ENCODE measurements at places on chromosomes 5 and 9.

DNA sequence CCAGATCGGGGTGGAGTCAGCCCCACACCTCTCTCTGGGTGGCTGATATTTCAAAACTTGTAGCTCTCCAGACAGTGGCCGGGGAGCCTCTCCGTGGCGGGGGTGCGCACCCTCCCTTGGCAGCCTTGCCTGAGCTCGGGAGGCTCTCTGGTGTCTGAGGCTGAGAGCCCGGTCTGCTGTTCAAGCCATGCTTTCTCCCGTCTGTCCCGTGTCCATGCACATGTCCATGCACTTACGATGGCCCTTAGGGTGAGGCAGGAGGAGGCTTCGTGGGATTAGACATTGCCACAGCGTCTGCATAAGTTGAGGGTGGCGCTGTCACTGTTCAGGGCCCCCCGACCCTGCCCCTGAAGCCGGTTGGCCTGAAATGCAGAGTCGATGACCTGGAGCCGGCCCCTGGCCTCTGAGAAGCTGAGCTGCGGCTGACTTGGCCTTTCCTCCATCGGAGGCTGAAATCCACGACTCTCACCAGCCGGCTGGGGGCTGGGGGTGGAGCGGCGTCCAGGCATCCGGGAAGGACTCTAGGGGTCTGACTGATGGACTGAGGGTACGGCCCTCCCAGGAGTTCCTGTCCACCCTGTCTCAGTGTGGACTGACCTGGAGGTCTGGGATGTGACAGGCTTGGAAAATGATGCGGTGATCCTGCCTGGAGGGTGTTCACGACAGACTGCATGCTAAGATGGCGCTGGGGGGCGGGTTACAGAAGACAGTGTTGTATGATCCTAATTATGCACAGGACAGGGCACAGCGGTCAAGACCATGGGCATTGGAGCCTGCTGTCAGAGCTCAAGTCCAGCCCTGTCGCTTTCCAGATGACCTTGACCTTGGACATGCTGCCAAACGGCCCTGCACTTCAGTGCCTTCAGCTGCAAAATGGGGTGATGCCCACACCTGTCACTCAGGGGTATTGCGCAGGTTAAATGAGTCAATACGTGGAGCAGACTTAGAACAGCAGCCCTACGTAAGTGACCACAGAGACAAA, 18.3 kb upstream of the SLC2A6 start:
- DNase-seq = no peak

DNA sequence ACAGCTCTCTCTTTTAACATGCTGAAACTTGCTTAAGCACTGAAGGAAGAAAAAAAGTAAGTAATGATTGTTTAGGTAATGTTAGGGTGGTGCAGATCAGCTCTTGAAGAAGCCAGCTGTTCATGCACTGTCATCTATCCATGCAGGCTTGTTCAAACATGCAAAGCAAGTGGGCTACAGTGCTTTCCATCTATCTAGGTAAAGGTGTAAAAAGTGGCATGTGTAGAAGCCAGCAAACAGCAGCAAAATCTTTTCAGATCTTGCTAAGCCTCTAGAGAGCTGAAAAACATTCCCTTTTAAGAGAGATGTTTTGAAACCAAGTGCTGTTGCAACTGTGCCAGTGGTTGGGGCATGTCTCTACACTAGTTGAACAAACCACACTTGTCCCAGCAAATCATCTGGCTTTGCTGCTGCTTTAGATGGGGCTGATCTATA, 214.4 kb downstream of the EFNA5 start:
- no peak for DNase-seq

- DNase-seq = peak; percentile 19
Observed at GRCh38 chr5:14723701-14724132, 59.2 kb downstream of the OTULIN start.

- DNase-seq = no peak
Observed at GRCh38 chr5:152622628-152623027, 217.5 kb upstream of the NMUR2 start.

DNA sequence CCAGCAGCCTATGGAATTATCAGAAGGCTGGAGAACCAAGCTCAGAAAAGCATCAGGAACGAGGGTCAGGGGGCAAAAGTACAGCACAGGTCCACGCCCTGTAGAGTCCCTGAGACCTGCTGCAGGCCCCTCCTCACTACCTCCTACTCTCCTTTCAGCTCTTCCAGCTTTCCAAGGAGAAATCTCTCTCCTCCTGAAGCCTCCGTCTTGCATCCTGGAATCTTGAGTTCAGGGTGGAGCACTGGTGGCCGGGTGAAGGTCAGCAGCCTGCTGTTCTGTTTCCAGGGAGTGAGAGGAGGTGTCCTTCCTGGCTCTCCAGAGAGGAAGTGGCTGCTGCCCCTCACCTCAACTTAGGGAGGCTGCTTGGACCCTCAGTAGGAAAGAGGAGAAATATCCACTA, 342.3 kb downstream of the ZSWIM6 start:
- no peak for DNase-seq

GRCh38 chr5:170402508-170402907, 13.3 kb upstream of the KCNMB1 start:
- DNase-seq = no peak

GRCh38 chr5:168163966-168164365, 127.5 kb upstream of the WWC1 start:
- DNase-seq = no peak

GRCh38 chr9:130936285-130937117, 2.5 kb downstream of the FIBCD1 start:
- no peak for DNase-seq

GRCh38 chr5:10831419-10831818, 70.4 kb upstream of the DAP start:
- no peak for DNase-seq

- no peak for DNase-seq
Observed at GRCh38 chr9:114677418-114677817, 4.6 kb downstream of the TEX48 start.

GRCh38 chr9:35858458-35858857, 11.7 kb downstream of the OR13J1 start:
- DNase-seq = no peak

GRCh38 chr9:88831713-88832407, 159.4 kb upstream of the S1PR3 start:
- no peak for DNase-seq

- DNase-seq = no peak
Observed at GRCh38 chr5:128534726-128535125, 3.3 kb downstream of the FBN2 start.

GRCh38 chr5:123105864-123106263, 16.8 kb downstream of the PRDM6 start:
- DNase-seq = no peak

- DNase-seq = no peak
Observed at GRCh38 chr9:124353811-124354274, 61.4 kb downstream of the PSMB7 start.

GRCh38 chr5:76143884-76144283, 60.7 kb downstream of the SV2C start:
- DNase-seq = no peak

GRCh38 chr5:157449011-157449723, 10.8 kb upstream of the NIPAL4 start:
- no peak for DNase-seq

DNA sequence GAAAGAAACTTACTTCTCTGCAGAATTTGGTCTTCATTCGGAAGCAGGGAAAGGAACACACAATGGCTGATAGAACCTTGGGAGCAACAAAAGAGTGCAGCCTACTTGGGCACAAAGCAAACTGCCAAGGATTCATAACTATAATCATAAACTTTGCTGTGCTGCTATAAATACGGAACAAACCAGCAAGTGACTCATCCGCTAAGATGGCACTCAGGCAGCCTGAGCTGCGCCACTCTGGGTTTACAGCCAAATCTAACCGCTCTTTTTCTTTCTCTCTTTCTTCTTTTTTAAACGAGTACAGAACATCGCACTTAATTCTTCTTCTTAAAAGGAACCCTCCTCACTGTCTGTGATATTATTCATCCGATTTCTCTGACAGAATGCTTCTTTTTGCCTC, 81.1 kb downstream of the PTPN3 start:
- no peak for DNase-seq

DNA sequence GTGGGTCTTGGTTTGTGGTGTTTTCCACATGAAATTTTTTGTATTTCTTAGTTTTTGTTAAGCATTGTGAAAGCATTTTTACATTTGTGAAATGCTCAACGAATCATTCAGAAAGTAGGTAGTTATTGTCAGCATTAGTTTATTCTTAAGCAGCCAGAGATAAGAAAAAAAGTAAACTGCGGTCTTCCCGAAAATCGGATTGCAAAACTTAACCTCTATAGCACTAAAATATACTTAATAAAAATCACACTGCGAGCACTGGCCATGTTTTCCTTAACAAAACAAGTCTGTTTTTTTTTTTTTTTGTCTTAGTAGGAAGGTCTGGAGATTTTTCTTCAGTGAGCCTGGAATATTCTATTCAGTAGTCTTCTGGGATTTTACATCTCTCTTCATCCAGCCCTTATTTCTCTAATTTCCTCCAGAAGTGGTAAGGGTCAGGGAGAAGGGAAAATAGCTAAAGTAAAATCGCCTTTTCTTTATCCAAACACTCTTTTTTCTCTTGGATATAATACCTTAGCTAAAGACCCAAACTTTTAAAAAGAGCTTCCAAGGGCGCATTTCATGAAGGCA, 289.9 kb downstream of the DMAC1 start:
- DNase-seq = no peak

- no peak for DNase-seq
Observed at GRCh38 chr9:35333551-35333950, 156.4 kb upstream of the RUSC2 start.

GRCh38 chr9:127087411-127087810, 35.0 kb downstream of the ANGPTL2 start:
- no peak for DNase-seq
